ENCODE measurements at places on chromosomes 11 and 22.
A peak's percentile ranks its signal among the peaks of the same experiment; 100 is the strongest.

DNA sequence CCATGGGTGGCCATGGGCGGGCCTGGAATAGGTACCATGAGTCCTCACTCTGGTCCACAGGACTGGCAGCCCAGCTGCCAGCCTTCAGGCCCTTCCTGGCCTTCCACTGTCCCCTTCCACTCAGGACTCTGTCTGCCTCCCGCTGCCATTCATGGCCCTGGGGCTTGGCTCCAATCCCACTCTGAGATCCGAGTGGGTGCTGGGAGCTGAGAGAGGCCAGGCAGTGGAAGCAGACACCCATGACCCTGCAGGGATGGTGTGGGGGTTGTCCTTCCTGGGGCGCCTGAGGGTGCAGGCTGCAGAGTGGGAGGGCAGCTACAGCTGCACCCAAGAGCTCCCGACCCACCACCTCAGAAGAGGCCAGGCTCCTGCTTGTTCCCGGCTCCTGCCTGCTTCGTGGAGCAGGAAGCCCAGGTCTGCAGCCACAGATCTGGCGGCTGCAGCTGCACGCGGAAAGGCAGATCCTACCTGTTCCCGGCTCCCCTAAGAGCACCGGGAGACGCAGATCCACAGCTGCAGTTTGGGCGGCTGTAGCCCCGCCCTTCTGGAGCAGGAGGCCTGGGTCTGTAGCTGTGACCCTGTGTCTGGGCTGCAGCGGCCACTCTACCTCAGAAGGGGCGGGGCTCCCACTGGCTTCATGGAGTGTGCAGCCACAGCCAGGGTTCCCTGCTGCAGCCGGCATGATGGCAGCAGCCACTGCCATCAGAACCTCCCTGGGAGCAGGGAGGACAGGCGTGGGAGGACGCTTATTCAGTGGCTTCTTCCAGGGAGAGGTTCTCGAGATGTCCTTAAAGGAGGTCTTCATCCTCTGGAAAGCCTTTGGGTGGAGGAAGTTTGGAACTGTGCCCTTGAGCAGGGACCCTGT is 27.5 kb downstream of the IGHMBP2 start:
- no peak for DNase-seq

- no peak for DNase-seq
These were observed 264.2 kb upstream of the PITPNB start for GRCh38 chr22:28183078-28183860.

GRCh38 chr22:30763815-30764673 is 69.4 kb downstream of the OSBP2 start:
- DNase-seq, result no peak

DNA sequence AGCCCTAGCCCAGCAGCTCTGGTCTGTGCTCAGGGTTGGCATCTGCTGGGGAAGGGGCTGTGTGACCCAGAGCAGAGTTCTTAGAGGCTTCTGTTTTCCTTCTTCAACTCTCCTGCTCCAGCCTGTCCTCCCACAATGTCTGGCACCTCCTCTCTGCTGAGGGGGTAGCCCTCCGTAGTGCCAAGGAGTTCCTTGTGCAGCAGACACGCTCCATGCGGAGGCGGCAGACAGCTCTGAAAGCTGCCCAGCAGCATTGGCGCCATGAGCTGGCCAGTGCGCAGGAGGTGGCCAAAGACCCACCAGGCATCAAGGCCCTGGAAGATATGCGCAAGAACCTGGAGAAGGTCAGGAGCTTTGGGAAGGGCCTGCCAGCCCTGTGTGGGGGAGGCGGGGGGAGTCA is 69.3 kb downstream of the CEP164 start:
- no peak for DNase-seq

DNA sequence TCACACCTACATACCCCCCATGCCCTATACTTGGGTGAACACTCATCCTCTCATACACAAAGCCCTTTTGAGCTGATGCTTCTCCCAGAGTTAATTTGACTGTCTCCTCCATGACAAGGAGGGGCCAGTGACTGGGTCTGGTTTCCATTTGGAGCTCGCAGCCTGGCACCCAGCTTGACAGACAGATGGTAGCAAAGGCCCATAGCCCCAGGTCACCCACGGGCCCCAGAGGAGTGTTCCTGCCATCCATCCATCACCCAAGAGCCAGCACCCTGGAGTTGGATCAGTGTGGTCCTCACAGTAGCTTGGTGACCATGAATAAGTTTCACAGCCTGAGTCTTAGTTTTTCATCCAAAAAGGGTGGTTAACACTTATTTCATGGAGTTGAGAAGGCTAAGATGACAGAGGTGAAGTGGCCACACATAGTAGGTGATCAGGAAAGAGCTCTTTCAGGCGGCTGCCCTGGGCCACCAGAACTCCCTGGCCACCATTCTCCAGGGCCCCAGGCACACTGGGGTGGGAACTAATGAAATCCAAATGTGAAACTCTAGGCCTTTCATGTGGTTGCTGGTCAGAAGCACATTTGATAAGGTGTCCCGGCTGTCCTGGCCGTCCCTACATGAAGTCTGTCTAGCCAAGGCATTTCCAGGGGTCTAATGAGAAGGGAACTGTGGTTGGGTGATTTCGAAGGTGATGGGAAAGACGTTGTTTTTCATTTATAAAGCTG is 42.4 kb downstream of the LIF start:
- DNase-seq, result no peak

DNA sequence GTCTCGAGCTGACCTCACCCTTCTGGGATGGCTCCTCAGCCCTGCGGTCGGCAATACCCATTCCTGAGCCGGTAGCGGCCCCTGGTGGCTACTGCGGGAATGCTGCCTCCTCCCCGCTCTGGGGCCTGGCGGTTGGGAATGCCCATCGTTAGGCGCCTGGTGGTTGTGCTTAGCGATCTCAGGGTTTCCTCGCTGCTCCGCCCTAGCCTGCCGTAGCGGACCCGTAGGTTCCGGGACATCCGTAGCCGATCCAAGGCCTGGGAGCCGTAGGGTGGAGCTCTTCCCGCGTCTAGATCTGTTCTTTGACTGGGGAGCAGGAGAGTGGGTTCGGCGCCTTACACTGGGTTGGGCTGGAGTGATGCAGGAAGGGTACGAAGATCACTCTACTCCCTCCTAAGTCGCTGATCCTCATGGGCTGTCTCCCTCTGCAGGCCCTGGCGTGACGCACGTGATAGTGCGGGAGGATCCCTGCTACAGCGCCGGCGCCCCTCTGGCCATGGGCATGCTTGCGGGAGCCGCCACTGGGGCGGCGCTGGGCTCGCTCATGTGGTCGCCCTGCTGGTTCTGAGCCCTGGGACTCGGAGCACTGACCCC is 14.8 kb downstream of the PLEKHB1 start:
- peak; percentile 79 for DNase-seq

- no peak for DNase-seq
These were observed 569.9 kb downstream of the LUZP2 start for GRCh38 chr11:25066706-25067105.
